GM12892 (cell line): ENCODE measurements at places on chromosomes 5 and 9.

GRCh38 chr5:126899476-126899875 is 122.5 kb downstream of the LMNB1 start:
- DNase-seq = no peak

GRCh38 chr9:22141908-22142307 is 132.8 kb upstream of the CDKN2B start:
- DNase-seq = no peak

GRCh38 chr5:25701936-25702335 is 1057.2 kb upstream of the CDH10 start:
- DNase-seq = no peak

- DNase-seq = no peak
These were observed 75.1 kb downstream of the PSD2 start for GRCh38 chr5:139870677-139871076.

GRCh38 chr9:134872482-134873231 is 8.0 kb upstream of the FCN2 start:
- no peak for DNase-seq

DNA sequence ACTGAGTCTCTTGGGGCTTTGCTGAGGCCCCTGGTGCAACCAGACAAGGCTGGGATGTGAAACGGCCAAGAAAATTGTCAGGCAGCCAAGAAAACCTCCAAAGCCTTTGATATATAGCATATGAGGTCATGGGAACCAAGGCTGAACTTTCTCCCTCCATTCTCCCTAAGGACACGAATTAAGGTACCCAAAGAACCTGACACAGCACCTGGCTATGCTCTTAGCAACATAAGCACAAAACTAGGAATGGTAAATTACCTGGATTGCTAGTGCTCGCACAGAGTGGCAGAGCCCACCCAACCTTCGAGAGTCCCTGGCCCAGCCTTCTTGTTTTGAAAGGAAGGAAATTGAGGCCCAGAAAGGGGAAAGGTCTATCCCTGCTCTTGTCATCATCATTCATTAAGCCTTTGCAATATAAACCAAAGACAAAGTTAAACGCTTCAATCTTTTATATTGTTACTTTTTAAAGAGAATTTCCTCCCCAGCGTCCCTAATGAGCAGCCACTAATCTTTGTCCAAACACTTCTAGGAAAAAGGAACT is 220.0 kb upstream of the NR4A3 start:
- no peak for DNase-seq

GRCh38 chr9:98087420-98088354 is 31.2 kb downstream of the NANS start:
- no peak for DNase-seq

GRCh38 chr9:124818431-124819281 is 34.6 kb upstream of the WDR38 start:
- peak; percentile 43 for DNase-seq

- no peak for DNase-seq
These were observed 7.5 kb downstream of the MARCHF3 start for GRCh38 chr5:127022846-127023245.

- no peak for DNase-seq
These were observed 136.9 kb upstream of the RFX3 start for GRCh38 chr9:3662671-3663070.

GRCh38 chr9:115445655-115446054 is 327.7 kb upstream of the TNC start:
- no peak for DNase-seq

DNA sequence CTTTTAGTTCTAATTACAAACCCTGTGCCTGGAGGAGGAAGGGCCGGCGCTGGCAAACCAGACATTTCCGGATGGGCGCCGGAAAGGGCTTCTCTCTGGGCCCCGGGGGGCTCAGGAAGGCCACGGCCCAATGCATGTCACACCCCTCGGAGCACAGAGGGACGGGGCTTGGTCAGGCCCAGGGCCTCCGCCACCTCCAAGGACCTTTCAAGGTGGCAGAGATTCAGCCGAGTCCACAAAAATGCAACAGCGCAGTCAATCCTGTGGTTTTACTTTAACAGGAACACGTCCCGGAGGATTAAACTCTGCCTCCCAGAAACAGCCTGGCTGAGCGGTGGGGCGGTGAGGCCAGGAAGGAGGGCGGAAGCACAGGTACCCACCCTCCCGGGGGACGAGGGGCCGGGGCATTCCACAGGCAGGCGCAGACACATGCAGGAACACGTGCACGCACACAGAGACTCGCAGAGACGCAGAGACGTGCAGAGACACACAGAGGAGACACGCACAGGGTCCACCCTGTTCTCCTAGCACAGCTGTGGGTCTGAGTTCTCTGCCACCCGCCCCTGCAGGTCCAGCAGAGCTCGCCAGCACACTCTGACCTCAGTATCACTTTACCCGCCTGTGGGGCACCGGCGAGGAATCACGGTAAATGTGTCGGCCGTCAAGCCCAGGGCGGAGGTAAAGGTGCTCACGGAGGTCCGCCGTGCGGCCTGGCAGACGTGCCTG is 23.0 kb downstream of the SLC9A3 start:
- DNase-seq = no peak

GRCh38 chr5:167489202-167489601 is 802.2 kb upstream of the WWC1 start:
- no peak for DNase-seq

DNA sequence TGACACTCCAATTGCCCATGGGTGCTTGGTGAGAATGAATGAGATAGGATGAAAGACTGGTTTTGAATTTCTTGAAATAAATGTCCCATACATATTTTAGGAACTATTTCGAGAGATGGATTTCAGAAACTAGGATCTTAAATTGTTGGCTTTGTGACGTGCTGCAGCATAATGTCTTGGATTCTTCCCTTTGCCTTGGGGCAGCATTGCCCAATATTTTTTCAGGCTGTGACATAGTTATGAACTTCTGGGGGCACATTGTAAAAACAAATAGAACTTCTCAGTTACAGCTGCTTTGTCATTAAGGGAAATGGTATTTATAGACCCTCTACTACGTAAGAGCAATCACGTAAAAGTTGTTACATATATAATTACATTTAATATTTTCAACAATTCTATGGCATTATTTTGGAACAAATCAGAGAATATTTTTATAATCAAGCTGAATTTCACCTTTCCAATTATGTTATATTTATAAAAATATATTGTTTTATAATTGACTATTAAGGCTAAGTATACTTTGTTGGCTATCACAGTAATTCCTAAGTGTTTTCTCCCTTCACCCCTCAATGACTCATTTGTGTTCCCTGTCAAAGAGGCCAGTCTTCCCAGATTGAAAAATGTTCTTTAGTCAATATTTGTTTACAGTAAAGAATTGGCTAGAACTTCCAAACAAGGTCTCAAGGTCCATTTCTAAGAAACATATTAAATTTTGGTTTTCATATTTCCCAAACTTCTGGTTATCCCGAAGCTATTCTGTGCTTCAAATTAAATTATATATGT is 1388.3 kb upstream of the ACO1 start:
- DNase-seq = no peak

DNA sequence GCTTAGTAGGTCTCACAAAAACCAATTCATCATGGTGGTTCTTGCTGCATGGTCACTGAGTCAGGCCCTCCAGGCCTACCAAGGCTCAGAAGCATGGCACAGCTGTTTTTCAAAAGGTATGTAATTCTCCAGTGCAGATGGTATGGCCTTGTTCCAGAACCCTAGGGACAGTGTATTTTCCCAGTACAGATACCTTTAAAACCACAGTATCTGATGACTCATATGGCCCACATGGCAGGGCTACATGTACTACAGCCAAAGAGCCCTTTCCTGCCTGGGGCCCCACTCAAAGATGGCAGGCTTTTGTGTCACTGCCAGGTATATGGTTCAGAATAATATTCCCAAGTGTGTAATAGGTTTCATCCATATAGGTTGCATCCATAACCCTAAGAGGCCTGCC is 16.5 kb downstream of the CSF2 start:
- DNase-seq = no peak

- no peak for DNase-seq
These were observed 45.4 kb downstream of the DMRT1 start for GRCh38 chr9:886886-887285.

GRCh38 chr9:34384368-34385165 is 7.9 kb upstream of the MYORG start:
- no peak for DNase-seq

DNA sequence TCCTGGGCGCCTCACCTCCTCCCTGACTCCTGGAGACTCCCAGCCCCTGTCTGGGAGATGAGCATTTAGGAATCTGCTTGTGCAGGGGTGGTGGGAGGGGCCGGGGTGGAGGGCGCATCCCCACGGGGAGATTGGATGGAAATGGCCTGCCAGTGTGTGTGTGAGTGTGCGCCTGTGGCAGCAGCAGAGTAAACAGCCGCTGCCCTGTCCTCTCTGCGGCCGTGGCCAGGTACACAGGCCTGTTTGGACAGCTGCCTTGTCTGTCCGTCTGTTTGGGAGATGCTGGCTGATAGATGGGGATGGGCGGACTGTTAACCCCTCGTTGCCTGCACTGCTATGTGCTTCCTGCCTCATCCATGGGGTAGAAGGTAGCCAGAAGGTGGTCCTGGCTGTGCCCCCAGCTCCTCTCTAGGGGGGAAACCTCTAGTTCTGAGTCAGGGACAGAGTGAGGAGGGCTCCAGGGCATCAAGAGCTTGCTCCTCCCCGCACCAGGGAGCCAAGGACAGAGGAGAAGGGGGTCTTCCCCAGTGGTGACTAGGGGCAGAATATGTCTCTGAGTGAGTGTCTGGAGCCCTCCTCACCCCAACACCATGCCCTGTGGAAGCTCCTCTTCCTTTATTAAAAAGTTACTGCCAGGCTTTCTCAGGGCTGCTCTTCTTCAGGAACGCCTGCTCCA is 60.1 kb downstream of the LMX1B start:
- no peak for DNase-seq

- DNase-seq = no peak
These were observed 242.5 kb upstream of the RIOK2 start for GRCh38 chr5:97425511-97425910.

DNA sequence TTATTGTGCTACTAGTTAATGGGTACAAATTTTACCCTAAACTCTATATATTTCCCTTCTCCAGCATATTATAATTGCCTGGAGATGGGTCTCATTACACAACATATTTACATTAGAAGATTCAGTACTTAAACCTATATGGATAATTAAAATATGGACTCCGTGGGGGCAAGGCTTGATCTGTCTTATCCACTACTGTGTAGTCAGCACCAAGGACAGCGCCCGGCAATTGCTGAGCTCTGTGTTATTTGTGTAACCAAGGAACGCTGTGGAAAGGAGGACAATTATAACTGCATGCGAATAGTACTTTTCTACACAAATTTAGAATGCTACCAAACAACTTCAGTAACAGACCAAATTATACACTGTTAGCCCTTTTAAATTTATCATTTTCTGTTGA is 77.7 kb downstream of the DNAH5 start:
- no peak for DNase-seq

DNA sequence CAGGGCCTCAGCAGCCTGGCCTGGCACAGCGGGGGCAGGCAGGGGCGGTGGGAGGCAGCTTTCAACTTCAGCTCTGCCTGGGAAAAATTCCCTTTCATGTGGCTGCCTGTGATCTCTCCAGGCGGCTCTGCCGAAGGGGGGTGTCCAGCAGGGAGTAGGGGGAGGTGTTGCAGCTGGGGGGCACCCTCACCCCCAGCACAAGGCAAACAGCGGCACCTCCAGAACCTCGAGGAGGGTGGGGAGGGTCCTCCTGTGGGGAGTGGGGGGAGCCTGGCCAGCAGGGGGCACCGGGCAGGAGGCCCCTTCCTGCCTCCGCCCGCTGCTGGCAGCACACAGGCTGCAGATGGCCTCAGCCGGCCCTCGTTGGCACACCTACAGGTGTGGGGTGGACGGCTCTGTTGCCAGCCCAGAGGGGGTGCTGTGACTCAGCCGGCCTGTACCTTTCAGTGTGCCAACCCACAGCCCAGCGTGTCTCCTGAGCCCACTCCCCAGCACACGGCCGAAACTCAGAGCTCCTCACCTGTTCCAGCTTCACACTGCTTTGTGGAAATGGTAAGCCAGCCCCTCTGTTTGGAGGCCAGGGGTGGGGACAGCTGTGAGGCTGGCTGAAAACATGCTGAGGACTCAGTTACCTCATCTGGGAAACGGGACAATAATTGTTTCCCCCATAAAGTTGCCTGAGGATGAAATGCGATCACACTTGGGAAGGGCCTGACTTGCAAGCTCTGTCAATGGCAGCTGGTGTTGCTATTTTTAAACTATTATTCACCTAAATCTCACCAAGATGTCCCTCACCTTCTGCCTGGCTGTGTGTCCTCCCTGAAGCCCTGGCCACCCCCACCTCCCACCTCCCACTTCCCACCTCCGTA is 37.0 kb downstream of the CXXC5 start:
- no peak for DNase-seq

GRCh38 chr5:127650022-127650421 is 1.1 kb downstream of the CTXN3 start:
- DNase-seq = no peak

DNA sequence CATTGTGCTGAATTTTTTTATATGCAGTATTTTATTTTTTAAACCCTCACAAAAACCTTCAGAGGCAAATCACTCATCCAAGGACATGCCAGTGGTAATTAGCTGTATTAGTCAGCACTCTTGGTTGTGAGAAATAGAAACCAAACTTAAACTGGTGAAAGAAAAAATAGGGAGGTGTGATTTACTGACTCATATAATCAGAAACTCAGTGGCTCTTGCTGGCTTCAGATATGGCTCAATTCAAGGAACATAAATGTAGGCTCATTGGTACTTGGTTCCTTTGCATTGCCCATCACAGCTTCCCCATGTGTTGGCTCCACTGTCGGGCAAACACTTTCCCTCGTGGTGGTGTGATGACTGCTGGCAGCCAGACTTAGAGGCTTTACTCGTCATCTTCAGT is 497.2 kb downstream of the MAT2B start:
- no peak for DNase-seq

DNA sequence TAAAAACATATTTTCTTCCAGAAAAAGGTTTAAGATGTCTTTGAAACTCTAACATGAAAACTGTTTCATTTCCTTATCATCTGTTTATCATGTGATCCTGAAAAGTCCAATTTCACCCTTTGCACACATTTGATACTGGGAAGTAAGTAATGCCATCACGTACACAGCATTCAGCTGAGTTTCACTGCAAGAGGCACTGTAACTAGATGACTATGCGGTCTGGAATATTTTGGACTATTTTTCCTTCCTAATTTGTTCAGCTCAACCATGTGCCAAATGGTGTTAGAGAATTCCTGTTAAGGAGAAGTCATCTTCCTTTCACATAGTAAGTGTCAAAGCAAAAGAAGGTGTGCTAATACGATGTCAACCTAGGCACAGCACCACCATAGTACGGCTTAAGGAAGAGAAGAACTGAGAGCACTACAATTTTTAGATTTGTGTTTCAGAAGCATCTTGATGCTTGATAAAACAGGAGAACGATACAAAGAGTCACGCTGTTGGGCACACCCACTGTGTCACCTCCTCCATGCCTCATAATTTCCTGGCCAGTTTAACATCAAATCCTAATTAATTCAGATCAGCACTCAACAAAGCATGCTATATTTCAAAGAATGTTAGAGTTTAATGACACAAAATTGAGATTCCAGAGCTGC is 77.5 kb downstream of the GNAQ start:
- DNase-seq = no peak

GRCh38 chr5:6833406-6833805 is 120.2 kb downstream of the TENT4A start:
- no peak for DNase-seq

GRCh38 chr9:121912812-121913627 is 180.1 kb downstream of the TTLL11 start:
- DNase-seq = no peak
